ENCODE measurements at places on chromosomes 3 and 15.

- DNase-seq: no peak
Observed at GRCh38 chr3:87805670-87806069, 253.1 kb downstream of the CGGBP1 start.

DNA sequence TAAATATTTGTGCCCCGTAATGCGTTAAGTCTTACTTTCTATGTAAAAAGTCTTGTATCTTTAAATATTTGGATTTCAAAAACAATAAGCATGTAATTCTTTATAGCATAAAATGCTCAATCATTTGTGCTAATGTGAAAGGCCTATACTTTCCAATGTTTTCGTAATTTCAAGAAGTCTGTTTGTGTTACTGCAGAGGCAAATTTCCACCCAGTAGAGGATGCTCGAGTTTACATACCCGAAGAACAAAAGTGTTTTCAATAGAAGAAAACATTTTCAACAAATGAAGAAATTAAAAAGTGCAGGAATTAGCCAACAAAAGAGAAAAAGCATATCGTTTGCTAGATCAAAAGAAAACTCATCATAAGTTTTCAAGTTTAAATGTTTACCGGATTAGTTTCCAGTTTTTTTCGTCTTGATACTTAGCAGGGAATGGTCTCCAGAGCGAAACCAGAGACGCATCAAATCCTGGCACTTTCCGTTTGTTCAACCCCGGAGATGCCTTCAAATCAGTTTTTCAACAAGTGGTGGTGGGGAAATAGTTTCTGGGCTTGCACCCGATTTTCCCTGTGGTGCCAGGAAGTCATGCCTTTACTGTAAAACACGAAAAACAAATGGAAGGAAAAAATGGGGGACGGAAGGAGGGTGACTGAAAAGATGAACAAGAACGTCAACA is 1.0 kb downstream of the CGGBP1 start:
- DNase-seq: peak; percentile 40

- peak; percentile 22 for DNase-seq
Observed at GRCh38 chr15:88029696-88030095, 226.8 kb downstream of the NTRK3 start.

DNA sequence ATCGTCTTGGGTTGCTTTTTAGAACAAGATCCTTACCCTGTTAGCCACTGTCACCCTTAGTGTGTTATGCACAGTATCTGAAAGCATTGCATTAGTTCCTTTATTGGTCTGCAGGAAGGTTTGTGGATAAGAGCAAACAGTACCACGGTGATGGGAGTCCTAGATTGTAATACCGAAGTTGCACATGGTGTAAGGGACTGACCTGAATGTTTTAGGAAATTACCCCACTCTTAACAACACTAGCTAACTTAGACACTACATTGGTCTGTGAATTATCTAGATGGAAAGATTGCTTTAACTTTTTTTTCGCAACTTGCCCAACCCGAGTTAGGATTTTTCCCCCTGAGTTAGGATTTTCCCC is 1.3 kb downstream of the STT3B start:
- peak; percentile 30 for DNase-seq

- DNase-seq: no peak
Observed at GRCh38 chr15:94414916-94415315, 183.6 kb downstream of the MCTP2 start.

DNA sequence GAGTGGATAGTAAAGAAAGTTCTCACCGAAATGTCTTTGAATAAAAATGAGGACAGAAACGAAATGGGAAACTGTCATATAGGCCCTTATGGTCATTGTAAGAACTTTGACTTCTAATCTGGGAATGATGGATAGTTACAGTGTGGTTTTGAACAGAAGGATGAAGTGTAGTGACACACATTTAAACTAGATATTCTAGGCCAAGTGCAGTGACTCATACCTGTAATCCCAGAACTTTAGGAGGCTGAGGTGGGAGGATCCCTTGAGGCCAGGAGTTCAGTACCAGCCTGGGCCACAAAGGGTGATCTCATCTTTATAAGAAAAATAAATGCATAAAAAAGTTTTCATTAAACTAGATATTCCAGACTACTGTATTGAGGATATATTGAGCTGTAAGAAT is 452.8 kb downstream of the ROBO1 start:
- DNase-seq: no peak

DNA sequence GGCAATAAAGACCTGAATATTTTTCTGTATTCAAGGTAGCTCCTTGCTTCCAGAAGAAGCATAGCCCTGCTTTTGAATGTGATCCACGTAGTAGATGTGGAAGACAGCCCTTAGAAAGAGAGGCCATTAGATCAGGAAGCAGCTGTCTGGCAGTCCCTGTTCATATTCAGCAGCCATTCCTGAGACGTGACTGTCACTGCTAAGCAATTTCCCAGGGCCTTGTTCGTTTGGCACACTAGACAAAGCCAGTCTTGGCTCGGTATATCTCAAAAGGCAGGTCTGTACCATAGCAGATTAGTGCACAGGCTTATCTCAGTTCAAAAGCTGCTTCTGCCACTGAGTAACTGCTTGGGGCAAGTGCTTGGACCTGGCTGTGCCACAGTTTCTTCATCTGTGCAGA is 287.8 kb upstream of the MCTP2 start:
- DNase-seq: no peak

DNA sequence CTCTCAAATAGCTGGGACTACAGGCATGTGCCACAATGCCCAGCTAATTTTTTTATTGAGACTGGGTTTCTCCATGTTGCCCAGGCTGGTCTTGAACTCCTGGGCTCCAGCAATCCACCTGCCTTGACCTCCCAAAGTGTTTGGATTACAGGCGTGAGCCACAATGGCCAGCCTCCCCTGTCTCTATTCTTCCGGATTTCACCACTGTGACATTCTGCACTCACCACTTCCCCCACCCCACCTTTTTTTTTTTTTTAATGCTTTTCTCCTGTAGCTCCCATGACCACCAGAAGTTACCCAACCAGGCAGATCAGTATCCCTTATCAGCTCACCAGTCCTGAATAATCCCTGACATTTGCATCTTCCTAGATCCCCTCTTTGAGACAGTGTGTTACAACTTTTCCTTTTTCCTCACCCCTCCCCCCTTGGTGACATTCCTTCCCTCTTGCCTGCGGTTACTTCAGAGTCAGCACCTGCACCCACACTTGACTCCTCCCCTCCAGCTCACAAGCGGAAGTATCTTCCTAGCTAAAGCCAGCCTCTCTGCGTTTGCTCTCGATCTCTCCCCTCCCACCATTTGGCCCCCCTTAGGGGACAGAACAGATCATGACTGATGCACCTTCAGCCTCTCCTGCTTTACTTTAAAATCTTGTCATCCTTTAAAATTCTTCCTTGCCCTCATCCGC is 13.5 kb upstream of the ZNF592 start:
- DNase-seq: peak; percentile 44

- DNase-seq: no peak
Observed at GRCh38 chr3:13564751-13565560, 16.0 kb downstream of the FBLN2 start.

DNA sequence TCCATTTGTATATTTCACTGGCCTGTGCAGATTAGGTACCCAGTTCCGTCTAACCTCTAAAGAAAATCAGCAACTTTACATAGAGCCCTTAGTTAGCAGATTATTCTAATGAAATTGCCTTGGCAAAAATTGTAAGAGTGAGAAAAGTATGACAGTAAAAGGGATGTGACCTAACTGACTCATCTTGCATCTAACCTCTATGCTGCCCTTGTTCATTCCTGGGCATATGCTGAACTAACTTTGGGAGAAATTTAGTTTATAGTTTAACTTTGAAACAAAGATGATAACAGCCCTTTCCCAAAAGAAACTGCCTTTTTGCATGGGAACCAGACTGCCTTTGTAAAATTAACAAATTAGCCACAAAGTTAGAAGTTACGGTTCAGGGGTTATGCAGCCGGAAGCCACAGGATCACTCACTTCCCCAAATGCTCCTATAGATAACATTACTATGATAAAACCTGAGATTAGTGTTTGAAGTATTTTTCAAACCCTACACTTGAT is 839.8 kb upstream of the ALCAM start:
- DNase-seq: no peak

- peak; percentile 84 for DNase-seq
Observed at GRCh38 chr3:150005243-150006112, 34.8 kb upstream of the PFN2 start.

GRCh38 chr3:13137941-13138832 is 65.0 kb upstream of the IQSEC1 start:
- no peak for DNase-seq

DNA sequence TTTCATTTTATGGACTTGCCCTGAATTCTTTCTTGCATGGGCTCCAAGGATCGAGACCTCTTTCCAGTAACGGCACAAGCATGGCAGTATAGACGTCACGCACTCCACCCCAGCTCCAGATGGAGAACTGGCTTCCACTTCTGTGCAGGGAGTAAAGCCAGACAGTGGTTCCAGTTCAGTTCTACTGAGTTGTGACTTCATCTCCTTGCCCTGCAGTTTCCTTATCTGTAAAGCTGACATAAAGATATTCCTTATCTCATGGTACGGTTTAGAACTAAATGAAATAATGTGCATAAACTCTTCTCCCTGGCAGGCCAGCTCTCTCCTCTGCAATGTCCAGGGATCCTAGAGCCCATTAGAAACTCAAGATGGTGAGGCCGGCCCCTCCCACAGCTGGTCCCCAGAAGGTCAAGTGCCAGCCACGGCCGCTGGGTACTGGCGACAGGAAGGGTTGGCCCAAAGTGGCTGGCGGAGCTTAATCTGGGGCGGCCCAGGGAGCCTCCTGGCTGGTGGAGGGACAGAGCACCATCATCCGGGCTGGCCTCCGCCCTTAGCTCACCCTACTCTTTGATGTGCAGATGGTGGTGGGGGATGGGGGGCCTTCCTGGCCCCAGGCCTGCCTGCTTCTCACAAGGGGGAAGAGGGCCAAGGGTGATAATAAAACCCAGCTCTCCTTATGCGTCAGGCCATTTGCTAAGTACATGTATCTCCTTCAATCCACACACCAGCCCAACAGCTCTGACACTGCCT is 7.2 kb downstream of the MESP2 start:
- DNase-seq: peak; percentile 33

GRCh38 chr3:167762296-167762695 is 26.8 kb downstream of the SERPINI1 start:
- DNase-seq: no peak

DNA sequence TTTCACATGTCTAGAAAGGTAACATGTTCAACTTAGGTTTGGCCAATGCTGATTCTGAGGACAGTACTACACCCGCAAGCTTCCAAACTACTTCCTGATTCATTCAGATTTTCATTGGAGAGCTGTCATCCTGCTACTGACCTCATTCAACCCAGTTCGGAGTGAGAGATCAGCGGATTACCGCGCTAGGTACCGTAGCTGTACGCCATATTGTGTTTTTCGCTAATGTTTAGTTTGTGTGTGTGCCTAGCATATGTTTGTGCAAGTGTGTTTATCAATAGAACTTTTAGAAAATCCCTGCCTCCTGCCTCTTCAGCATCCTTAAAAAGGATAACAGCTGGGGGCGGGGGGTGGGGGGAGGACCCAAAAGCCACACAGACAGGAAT is 1.1 kb downstream of the ZBTB20 start:
- DNase-seq: peak; percentile 86

- DNase-seq: no peak
Observed at GRCh38 chr3:117499189-117499870, 789.8 kb downstream of the TUSC7 start.

GRCh38 chr15:80586161-80586560 is 108.9 kb upstream of the ABHD17C start:
- DNase-seq: no peak

DNA sequence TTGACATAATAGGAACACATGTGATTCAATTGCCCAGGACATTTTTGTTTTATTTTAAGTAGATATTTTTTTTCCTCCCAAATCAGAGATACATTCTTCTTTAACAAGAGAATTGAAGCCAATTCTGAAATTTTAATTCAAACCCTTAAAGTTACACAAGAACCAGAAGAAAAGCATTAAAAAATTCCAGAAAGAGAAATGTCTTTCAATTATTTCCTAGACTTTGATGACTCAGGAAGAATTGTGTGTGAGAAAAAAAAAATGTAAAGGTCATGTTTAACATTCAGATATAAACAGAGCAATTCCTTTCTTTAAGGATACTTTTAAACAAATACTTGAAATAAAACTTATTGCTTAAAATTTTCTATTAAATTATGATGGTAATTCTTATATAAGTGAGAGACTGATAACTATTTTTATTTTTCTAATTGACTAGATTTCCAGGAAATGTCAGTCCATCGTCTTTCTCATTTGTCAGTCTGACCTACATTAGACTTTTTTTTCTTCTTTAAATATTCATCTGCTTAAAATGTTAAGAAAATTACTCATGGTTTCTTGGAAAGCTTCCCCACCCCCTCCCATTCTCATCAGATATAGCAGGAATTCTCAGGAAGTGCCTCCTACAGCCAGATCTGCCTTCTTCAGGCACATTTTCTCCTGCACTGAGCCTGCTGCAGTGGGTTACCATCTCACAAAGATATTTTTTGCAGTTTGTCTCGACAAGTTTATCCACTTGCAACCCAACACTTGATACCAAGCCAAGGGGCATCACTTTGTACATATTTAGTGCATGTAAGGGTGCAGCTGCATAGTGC is 261.8 kb upstream of the CBLB start:
- peak; percentile 76 for DNase-seq

GRCh38 chr15:99202176-99202552 is 47.2 kb downstream of the TTC23 start:
- DNase-seq: no peak

GRCh38 chr15:85407421-85408269 is 27.2 kb downstream of the AKAP13 start:
- DNase-seq: peak; percentile 91

DNA sequence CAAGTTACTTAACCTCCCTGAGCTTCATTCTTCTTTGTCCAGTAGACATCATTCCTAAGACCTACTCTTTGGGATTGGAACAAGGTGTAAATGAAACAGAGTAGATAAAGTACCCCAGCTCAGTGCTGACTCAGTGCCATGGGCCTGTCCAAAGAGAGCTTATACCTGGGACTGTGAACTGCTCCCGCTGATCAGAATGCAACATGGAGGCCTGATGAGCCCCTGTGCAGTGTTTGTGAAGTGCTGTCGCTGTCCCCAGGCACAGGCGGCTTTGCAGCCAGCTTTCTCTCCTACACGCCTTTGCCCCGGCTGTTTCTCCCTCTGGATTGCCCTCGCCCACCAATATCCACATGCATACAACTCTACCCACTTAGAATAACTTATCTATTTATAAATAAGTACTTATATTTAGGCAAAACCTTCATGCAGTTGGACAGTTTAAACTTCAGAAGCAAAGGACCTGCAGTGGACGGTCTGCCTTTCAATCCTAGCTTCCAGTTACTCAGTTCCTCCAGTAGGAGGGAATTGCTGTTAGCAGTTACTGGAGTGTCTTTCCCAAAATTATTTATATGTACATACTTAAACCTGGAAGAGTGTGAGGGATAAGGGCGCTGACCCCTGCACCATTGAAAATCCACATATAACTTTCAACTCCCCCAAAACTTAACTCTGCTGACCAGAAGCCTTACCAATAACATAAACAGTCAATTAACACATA is 80.0 kb downstream of the CORO2B start:
- no peak for DNase-seq

GRCh38 chr3:27089068-27089467 is 280.1 kb downstream of the NEK10 start:
- DNase-seq: no peak

- DNase-seq: no peak
Observed at GRCh38 chr3:122626515-122627180, 49.2 kb downstream of the PARP15 start.

GRCh38 chr3:161939918-161940620 is 443.5 kb downstream of the OTOL1 start:
- DNase-seq: no peak

Data from ELR (cell line).